ENCODE measurements at places on chromosomes 7 and 10.

DNA sequence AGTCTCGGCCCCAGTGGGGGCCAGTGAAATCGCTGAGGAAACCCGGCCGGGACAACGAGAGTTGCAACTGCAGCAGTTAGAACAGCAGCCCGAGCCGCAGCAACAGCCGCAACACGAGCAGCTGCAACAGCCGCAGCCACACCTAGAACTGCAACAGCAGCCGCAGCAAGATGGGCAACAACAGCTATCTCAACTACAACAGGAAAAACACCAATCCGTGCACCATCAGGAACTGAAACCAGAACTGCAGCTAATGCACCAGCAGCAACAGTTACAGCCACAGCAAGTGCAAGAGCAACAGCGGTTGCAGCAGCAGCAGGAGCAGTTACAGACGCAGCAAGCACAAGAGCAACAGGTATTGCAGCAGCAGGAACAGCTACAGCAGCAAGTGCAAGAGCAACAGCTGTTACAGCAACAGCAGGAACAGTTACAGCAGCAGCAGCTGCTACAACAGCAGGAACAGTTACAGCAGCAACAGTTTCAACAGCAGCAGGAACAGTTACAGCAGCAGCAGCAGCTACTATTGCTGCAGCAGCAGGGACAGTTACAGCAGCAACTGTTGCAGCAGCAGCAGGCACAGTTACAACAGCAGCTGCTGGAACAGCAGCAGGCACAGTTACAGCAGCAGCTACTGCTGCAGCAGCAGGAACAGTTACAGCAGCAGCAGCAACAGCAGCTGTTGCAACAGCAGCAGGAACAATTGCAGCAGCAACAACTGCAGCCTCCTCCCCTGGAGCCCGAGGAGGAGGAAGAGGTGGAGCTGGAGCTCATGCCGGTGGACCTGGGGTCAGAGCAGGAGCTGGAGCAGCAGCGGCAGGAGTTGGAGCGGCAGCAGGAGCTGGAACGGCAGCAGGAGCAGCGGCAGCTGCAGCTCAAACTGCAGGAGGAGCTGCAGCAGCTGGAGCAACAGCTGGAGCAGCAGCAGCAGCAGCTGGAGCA is 6.1 kb downstream of the ZNF853 start:
- no peak for DNase-seq

DNA sequence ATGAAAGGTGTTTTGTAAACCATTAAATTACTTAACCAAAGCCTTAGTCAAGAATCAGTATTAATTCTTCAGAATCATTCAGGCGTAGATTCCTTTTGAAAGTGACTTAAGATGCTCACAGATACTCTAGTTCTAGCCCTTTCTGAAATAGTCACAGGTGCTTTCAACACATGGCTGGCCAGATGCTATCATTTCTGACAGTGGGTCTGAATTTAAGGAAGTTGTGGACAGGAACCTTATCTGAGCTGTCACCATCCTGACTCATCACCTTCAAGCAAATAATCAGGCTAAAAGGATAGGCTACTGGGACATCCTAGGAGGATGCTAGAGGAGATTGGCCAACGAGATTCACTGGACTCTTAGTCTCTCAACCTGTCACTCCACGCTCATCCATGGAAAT is 501.5 kb downstream of the LRMDA start:
- DNase-seq = no peak

DNA sequence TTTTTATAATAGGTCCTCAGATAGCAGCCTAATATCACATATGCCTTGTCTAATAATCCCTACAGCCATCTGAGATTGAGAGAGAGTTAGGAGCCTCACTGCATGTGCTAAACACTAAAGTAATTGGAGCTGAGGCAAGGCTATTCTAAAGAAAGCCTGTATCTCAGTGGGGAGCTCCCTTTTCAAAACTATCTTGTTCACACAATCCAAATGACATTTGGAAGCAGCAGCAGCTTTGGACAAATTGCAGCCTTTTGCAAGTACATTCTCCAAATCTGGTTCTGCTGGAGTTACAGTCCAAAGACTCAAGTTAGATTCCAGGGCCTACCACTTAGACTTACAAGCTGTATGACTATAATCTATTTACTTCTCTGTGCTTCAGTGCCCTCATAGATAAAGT is 104.5 kb downstream of the MACC1 start:
- DNase-seq = no peak

DNA sequence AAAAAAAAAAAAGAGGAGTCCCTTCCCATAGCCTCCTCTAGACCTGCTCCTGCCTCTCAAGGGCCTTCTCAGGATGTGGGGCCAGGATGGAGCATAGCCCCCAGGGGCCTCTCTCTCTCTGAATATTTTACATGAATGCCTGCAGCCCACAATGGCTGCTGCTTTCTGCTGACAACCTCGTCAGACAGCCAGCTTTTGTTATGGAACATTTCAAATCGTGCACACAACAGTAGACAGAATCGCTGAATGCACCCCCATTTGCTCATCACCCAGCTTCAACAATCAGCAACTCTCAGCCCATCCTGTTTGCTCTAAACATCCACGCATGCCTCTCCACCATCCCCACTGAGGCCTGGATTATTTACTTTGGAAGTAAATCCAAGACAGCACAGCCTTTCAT is 5.4 kb downstream of the PLAC9 start:
- no peak for DNase-seq

DNA sequence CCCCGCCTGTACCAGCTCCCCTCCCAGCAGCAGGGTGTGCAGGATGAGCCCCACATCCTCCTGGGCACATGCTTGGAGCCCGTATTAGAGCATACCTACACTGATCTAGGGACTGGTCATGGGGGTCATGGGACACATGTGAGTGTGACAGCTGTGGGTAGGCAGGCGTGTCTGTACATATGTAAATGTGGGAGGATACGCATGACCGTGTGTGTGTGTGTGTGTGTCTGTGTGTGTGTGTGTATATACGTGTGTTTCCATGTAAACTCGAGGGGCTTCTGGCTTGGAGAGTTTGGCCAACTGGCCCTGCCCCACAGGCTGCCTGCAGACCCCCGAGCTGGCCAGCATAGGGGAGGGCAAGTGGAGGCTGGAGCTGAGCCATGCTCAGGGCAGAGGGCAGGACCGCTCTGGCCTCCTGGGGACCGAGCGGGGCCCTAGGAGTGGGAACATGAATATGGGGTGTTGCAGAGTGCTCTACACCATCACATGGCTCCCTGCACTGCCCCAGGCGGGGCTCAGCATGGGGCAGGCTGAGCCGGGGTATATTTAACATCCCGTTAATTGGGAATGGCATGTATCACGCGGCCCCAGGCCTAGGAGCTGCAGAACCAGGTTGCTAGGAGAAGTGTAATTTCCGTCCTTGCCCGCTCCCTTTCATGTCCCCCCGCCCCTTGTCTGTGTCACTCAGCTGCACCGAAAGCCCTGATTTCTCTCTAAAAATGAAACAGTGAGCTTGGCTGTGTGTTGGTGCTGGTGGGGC is 152.7 kb upstream of the PCBD1 start:
- no peak for DNase-seq

DNA sequence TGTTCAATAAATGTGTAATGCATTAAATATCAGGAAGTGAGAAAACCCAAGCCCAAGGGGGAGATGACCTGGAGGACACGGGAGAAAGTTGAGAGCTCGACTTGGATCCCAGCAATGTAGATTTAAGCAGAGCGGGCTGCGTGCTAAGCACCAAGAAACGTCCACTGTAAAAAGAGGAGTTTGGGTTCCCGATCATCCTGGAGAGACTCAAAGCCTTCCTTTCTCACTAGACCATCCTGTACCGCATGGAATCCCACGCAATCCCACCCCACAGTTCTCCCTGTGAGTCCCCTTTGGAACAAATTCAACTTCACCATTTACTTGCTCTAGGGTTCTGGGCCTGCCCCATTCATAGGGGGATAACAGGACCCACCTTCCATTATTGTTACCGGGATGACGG is 2.4 kb downstream of the TRPV6 start:
- DNase-seq = no peak

DNA sequence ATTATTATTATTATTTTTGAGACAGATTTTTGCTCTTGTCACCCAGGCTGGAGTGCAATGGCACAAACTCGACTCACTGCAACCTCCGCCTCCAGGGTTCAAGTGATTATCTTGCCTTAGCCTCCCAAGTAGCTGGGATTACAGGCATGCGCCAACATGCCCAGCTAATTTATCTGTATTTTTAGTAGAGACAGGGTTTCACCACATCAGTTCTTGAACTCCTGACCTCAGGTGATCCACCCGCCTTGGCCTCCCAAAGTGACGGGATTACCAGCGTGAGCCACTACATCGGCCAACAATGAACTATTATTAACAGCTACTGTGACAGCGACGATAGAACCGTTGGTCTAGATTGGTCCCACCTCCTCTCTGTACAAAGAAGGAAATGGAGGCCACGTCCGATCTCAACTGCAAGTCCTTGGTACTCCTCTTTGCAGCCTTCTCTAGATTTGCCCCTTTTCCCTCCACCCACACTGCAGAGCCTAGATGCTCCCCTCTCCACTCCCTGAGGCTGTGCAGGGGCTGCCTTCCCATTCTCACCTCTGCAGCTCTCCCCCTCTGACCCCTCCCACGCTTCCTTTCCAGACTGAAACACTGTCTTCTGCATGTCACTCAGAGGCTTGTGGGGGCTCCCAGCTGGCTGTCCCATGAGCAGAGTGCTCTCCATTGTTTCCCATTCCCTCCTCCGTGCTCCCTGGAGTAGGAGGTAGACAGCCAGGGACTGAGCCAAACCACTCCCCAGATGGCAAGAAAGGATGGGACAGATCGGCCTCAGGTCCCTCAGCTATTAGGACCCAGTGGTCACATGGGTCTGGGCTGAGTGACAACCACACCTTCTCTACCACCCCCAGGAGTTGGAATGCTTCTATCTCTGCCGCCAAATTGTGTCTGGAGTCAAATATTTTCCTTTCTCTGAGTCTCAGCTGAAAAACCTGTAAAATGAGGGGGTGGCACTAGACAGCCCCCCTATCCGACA is 2.3 kb downstream of the LOXL4 start:
- DNase-seq = no peak

DNA sequence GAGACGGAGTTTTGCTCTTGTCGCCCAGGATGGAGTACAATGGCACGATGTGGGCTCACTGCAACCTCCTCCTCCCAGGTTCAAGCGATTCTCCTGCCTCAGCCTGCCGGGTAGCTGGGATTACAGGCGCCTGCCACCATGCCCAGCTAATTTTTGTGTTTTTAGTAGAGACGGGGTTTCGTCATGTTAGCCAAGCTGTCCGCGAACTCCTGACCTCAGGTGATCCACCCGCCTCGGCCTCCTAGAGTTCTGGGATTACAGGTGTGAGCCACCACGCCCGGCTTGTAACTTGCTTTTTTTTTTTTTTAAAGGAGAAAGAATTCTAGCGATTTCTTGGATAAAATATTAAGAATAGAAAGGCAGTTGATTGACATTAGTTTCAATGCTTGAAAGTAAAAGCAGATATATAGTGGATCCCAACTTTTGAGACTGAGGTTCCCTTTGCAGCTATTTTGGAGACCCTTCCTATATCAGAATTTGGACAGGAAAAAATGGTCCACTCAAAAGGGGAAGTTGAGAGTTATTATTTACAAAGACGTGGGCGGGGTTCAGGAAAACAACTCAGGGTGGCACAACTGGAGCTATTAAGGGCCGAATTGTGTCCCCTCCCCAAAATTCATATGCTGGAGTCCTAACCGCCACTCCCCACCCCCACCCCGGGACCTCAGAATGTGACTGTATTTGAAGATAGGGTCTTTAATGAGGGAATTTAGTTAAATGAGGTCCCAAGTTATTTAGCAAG is 1.3 kb upstream of the ERCC6 start:
- no peak for DNase-seq

- no peak for DNase-seq
Measured at GRCh38 chr7:37357637-37357996, 91.0 kb downstream of the ELMO1 start.

- no peak for DNase-seq
Measured at GRCh38 chr7:66308411-66308810, 103.3 kb downstream of the TPST1 start.

GRCh38 chr7:27795977-27796376 is 56.0 kb downstream of the TAX1BP1 start:
- no peak for DNase-seq

DNA sequence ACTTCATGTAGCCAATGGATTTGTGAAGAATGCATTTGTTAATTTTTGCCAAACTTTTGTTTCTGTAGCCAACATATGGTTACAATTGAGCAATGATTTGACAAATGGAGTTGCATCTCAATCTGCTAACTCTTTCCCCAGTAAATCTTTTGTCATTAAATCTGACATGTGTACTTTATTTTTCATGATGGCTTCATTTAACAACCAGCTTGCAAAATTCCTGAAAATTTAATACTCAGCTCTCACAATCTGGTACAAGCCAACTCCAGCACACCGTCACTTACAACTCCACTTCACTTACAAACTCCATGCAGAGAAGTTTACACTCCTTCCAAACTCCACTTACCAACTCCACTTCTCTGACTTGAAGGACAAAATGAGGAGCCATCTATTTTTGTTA is 26.5 kb upstream of the HIBADH start:
- DNase-seq = no peak

GRCh38 chr7:94395141-94396036 is 694 bp downstream of the COL1A2 start:
- peak; percentile 24 for DNase-seq

DNA sequence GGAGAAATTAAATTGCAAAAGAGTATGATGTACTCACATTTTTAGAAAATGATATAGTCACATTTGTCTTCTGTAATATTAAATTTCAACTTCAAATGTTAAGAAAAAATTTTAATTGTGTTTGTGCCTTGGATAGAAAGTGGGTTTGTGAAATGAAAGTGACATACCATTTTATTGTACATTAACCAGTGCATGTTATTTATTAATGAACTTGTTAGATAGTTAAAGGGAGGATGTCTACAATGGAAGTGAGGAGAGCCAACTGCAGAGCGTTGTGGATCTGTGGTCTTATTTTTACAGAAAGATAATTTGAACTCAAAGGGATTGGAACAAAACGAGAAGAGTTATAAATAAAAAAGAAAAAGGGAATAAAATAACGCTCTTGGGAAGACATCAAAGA is 291.7 kb downstream of the ARL4A start:
- no peak for DNase-seq

- no peak for DNase-seq
Measured at GRCh38 chr7:835485-836401, 3.5 kb downstream of the SUN1 start.

DNA sequence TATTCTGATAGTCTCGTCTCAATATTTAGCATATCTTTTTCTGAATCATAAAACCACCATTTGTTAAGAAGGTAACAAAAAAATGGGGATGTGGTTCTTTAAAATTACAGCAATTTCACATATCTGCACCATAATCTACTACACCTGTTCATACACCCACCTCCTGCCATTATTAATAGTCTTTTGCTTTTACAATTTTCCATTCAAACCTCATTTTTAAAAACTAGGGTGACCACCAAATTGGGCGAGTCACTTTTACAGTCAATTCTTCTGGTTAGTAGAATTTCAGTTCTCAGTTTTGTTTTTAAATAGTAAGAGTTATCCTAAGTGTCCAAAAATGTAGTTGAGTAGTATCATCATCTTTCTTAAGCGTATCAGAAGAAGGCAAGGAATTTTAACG is 48.4 kb upstream of the GSAP start:
- no peak for DNase-seq

GRCh38 chr10:17061418-17061817 is 68.2 kb downstream of the CUBN start:
- DNase-seq = no peak

Measured in T-helper 2 cell (primary cell).